ENCODE measurements at places on chromosomes 16 and 17. TPM values are rescaled to one million over a fixed set of nuclear protein-coding genes. Genes with fewer than 3 reads are reported as not detected.

- ATAC-seq = no peak
These were observed 51.4 kb upstream of the ARHGAP44 start for GRCh38 chr17:12737740-12738469.

GRCh38 chr16:85372627-85373372, 240.3 kb upstream of the GSE1 start:
- ATAC-seq = peak; percentile 22

- ATAC-seq = no peak
These were observed 94.7 kb downstream of the GOSR1 start for GRCh38 chr17:30571921-30572320.

NPIPB2 gene
- 5.1 TPM for total RNA-seq

GFAP gene
- 4.6 TPM for total RNA-seq

DNA sequence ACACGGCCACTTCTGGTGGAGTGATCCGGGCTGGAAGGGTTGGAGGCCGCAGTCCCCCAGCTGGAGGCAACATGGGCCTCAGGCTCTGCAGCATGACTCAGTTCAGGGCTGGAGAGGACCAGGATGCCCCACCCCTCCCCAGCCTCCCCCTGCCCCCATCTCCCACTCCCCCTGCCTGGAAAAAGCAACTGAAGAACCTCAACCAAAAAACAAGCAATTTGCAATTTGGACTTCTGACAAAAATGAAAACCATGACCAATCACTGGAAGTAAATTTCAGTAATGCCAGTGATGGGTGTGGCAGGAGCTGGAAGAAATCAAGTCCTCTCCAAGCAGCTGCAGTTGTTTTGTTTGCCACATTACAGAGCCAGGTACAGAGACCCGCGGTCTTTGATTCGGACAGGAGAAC, 6.6 kb upstream of the MIF4GD start:
- ATAC-seq = peak; percentile 84

DNA sequence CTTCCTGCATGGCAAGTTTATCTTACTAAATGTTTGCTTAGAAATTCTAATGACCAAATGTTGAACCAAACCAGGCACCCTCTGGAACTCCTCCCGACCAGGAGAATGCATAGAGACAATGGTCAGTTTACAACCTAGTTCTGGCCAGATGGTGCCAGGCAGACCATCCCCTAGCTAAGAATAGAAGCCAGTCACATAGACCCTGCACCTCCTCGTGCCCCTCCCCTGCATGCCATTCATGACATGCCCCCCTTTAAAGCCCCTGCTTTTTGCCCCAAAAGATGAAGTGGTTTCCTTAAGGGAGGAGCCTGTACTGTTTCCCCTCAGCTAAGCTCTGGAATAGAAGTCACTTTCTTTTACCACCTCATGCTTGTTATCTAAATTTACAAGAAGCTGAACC, 6.6 kb upstream of the CPHXL start:
- ATAC-seq = no peak

GRCh38 chr16:89484923-89485679, 5.3 kb downstream of the ANKRD11 start:
- no peak for ATAC-seq

PERCC1 gene
- total RNA-seq = 0.57 TPM

DHX8 gene
- 49.9 TPM for total RNA-seq

Data from motor neuron (in vitro differentiated cells).